ENCODE measurements at places on chromosomes 1 and 21.
A peak's percentile ranks its signal among the peaks of the same experiment; 100 is the strongest.

- no peak for DNase-seq
Measured at GRCh38 chr1:154758346-154758745, 111.7 kb downstream of the KCNN3 start.

- DNase-seq, result peak; percentile 40
Measured at GRCh38 chr1:232377494-232377770, 252.5 kb downstream of the SIPA1L2 start.

- DNase-seq, result no peak
Measured at GRCh38 chr1:231808116-231808515, 181.5 kb downstream of the DISC1 start.

GRCh38 chr1:14310476-14310875, 288.0 kb upstream of the KAZN start:
- no peak for DNase-seq

- DNase-seq, result peak; percentile 20
Measured at GRCh38 chr1:110945626-110946025, 18.1 kb downstream of the LRIF1 start.

- DNase-seq, result no peak
Measured at GRCh38 chr21:45313682-45314081, 26.0 kb upstream of the POFUT2 start.

DNA sequence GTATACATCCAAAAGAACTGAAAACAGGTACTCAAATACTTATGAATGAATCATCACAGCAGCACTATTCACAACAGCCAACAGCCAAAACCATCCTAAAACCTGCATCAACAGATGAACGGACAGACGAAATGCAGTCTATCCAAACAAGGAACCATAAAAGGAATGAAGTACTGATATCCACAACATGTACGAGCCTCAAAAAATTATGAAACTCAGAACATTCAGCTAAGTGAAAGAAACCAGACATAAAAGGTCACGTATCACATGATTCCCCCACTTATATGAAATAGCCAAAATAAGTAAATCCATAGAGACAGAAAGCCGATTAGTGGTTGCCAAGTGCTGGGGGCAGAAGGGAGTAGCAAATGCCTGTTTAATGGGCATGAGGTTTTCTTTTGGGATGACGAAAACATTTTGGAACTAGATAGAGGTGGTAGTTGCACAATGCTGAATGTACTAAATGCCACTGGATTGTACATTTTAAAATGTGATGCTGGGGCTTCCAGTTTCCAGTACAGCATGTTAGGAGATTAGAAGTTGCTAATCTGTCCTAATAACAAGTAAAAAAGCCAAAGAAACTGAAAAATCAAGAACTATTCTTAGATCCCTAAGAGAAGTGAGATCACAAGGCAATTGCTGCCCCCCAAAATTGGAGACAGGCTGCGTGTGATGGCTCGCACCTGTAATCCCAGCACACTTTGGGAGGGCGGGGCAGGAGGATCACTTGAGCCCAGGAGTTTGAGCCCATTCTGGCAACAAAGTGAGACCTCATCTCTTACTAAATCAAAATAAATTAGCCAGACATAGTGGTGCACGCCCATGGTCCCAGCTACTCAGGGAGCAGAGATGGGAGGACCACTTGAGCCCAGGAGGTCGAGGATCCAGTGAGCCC, 25.3 kb downstream of the CLSTN1 start:
- DNase-seq, result no peak

DNA sequence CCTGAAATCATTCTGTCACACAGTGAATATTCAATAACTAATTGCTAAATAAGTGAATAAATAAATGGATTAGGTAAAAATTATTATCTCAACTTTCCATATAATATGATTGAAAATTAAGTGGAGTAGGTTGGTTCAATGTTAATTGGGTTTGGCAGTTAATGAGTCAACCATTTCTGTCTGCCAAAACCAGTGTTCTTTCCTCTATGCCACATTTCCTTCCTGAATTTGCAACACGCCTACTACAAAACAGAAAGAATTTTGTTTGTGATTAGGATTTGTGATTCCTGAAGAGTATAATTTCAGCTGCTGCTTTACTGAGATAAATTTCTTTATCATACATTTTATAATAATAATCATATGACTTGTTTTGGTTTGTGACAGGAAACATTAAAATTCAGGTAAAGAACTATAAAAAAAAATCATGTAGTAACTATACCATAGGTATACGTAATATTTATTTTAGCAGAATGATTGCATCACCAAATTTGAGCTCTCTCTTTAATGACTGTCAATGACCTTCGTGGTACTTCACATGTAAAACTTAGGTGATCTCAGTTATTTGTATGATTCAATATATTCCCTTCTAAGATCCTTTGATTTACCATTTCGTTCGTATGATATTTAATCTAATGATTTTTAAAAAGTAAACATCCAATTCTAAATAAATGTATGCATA, 241.3 kb downstream of the KCNT2 start:
- DNase-seq, result peak; percentile 6

Measured in epithelial cell of esophagus (primary cell).